H7 (cell line): ENCODE measurements at places on chromosomes 3 and 15.

DNA sequence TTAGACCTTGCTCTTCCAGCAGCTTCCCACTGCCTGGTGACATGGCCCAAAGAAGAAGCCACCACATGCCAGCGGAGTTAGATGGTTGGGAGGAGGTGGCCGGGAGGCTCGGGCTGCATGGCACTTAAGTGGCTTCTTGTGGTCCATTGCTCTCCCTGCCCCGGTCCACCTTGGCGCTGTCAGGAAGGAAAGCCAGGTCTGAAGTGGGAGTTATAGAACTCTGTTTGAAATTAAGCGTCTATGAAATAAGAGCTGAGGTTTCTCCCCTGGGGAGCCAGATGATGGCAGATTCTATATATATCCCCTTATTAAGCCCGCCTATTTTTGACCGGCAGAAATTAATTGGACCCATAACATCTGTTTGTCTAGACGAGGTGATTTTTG is 61.2 kb downstream of the ITGA11 start:
- DNase-seq: no peak

DNA sequence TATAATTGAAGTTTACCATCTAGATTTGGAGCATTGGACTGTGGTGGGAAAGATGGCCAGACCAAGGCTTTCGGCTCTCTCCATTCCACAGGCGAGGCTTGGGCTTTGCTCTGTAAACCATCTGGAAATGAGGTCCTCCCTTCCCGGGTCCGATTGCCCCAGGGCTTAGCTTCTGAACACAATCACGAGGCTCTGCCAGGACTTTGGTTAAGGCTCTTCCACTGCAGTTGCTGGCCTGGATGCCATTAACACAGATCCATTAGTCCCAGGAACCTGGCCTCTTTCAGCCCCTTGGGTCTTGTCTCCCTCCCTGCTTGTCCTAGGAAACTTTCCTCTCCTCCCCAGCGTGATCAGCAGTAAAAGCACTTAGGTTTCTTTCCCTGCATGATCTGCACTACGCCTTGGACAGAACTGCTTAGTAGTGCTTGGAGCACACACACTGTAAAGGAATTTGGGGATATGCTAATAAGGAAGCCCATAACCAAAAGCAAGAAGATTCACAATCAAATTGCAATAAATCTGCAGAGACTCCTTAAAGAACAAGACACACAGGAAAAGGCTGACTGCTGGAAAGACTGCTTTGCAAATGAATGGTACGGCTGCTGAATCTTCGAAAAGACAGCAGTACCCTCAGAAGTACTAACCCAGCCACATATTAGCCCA is 154.3 kb downstream of the ECT2 start:
- peak; percentile 11 for DNase-seq

DNA sequence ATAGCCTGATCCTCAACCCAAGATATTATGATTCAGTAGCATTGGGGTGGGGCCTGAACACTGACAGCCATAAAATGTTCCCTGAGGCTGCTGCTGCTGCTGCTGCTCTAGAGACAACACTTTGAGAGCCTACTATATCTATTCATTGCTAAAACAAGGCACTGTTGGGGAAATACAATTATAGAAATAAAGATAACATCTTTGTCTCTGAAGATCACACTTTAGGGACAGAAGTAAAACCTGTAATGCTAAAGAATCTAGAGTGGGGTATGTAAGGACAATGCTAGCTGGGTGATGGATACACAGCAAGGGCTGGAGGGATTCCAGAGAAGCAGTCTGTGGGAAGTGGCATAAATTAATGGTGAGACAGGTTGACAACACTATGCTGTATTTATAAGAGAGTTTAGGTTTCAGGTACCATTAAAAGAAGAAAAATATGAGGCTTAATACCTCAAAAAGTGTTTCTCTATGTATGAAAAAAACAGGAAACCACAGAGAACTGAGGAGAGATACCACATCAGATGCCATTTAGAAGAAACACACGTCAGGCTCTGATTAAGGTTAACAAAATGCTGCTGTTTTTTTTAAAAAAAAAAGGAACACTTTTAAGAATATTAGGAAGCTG is 115.9 kb downstream of the CBLB start:
- DNase-seq: no peak

DNA sequence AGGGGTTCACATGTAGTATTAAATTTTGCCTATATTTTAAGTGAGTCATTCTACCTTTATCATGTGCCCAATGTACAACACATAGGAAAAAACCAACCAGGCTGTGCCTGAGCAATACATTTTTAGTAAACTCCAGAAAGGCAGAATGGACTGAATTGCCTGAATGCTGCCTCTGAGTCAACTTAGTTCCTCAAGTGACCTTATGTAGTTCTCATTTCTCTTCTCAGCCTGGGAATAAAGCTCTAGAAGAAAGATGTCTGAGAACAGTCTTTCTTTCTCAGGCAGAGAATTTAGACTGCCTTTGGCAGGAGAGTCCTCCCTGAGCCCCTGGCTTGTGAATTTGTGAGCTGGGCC is 13.0 kb downstream of the ST3GAL6 start:
- no peak for DNase-seq

DNA sequence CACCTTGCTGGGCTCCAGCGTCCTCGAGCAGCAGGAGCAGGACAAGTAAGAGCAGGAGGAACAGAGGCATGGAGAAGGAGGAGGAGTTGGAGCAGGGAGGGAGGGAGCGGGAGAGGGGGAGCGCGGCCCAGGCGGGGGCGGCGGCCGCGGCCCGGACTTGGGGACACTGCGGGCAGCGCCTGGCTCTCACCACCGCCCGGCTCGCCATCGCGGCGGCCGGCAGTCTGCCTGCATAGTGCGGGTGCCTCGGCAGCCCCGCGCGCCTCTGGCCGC is 440 bp downstream of the DCBLD2 start:
- DNase-seq: peak; percentile 78

DNA sequence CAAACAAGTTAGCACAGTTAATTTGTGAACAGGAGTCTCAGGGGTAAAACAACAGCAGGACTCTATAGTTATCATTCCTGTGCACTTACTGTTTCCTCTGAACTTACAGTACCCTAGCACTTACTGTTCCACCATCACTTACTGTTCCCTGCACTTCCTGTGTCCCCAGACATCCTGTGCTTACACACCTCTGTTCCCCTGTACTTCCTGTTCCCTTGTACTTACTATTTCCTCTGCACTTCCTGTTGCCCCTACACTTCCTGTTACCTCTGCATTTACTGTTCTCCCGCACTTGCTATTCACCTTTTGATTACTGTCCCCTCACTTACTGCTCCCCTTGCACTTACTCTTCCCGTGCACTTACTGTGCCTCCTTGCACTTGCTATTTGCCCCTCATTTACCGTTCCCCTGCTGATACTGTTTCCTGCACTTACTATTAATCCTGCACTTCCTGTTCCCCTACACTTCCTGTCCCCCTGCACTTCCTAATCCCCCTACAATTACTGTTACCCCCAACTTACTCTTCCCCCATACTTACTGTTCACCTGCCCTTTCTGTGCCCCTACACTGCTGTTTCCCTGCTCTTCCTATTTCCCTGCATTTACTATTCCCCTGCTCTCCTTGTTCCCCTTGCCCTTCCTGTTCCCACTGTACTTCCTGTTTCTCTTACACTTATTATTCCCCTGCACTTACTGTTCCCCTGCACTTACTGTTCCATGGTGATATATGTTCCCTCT is 30.3 kb downstream of the TPRA1 start:
- no peak for DNase-seq

- DNase-seq: peak; percentile 62
These were observed 45.5 kb downstream of the FILIP1L start for GRCh38 chr3:100068826-100069225.

DNA sequence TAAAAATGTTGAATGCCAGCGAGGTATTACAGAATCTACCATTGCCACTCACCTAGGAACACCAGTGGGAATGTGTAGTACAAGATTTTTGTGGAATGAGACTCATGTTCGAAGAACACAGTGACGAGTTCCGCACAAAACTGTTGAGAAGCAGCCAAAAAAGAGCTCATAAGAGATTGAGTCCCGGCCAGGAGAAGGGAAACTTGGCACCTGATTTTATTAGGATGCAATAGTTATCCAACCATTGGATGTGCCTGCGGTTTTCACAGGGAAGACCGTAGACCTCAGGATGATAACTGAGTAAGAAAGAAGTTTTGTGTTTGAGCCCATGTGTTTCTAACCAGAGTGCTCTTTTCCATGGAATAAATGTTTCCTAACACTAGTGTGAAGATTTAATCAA is 88.9 kb downstream of the PTPRG start:
- DNase-seq: no peak

DNA sequence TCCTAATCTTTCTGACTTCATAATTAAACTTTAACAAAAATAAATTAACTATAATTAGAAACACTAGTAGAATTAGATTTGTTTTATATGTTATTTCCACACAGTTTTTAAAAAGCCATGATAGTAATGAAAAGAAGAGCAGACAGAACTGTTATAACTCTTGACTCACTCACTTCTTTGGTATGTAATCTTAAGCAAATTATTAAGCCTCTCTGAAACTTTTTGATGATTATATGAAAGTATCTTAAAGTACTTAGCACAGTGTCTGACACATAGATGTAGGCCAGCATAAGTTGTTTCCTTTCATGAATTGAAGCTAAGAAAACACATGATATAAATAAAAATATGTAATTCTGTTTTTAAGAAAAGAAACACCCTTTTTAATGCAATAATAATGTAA is 123.6 kb upstream of the MLF1 start:
- DNase-seq: no peak

- no peak for DNase-seq
These were observed 35.6 kb downstream of the SNAPC5 start for GRCh38 chr15:66461917-66462316.

DNA sequence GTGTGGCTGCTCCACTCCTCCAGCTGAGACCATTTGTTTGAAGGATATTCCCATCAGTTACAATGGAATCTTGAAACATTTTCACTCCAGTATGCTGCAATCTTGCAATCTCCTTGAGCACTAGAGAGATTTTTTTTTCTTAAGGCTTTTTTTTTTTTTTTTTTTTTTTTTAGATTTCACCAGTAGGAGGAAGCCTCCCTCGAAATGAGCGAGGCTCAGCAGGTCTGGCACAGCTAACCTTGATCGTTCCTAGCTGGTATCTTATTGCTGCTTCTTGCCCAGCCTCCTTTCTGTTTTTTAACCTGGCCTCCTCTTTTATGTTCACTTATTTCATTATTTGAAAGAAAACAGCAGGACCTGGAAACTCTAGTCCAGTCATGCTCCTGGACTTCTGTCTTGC is 48.1 kb downstream of the RAP2B start:
- DNase-seq: peak; percentile 31

DNA sequence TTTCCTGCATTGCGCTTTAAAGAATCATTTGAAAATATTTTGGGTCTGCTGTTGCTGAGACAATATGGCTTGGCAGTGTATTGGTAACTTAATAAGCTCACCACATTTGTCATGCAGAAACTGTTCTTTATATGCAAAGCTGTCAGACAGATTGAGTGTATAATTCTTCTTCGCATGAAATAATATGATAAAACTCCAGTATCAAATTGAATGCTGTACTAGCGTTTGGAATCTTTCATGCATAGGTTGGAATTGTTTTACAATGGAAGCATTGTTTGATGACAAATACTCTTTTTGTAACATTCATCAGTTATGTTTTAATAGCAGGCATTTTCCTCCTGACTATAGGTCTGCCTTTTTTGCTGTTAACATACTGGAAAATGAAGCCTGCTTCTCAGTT is 53.8 kb downstream of the RBMS3 start:
- no peak for DNase-seq

DNA sequence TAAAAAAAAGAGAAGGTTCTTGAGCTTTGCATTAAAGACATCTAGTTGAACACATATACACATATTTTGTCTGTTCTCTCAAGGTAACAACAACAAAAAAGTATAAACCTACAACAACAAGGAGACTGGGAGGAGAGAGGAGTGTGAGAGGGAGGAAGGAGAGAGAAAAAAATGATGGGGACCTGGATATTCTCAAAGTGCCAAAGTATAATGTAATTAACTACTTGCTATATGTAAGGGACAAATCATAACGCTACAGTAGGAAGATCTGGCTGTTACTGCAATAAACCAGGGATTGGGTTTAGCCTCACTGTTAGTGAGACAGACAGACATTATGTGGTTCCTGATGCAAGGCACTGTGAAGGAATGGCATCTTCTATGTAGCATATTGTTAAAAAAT is 14.2 kb upstream of the GABRR3 start:
- DNase-seq: no peak

DNA sequence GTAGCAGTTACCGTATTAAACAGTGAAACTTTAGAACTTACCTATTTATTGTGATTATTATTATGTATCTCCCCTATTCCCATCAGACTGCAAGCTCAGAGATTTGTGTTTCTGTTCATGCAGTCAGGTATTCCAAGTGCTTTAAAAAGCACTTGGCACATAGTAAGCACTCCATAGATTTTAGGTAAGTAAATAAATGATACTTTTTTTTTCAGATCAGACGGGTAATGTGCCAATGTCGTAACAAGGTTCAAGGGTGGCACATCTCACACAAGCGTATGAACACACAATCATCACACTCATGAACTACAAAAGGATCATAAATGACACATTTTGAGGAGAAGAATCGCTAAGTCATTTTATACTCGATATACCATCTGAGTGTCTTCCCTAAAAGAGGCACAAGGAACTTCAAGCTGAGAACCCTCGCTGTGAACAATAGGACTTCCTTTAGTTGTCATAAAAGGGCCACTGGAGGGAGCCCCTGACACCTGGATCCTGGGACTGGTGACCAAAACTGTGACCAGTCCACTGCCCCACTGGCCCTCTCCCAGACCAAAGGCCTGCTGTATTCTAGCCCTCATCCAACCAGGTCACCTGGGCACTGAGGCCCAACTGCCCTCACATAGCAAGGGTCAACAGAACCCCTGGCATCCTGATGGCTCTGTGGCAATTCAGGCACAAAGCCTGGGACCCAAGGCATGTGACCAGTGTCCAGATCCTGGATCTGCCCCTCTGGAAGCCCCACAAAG is 32.1 kb downstream of the KIF9 start:
- peak; percentile 75 for DNase-seq

DNA sequence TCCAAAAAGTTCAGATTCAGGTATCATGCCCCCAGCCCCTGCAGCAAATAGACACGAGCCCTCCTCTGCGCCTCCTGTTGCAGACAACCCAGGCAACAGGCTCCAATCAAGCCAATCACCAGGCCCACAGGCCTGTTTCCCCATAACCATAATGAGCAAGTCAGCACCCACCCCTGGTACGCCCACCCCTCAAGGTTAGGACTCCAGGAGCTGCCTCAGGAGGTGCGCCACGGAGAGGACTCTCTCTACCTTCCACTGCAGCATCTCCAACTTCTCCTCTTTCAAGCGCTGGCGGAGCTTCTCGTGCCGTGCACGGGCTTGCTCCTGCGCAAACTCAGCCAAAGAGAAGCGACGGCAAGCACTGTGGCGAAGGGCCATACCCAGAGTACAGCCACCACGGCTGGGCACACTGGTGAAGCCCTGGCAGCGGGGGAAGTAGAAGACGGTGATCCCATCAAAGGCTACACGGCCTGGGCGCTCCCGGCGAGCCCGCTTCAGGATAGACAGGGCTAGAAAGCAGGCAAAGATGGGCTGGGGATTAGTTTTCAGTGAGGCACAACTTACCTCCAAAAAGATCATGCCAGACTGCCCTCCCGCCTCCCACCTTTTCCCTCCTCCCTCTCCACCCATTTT is 8.5 kb downstream of the CSRNP1 start:
- no peak for DNase-seq

GRCh38 chr3:170205302-170205701 is 16.9 kb upstream of the PRKCI start:
- no peak for DNase-seq
